Dermis microvascular lymphatic vessel endothelial cell (primary cell): ENCODE measurements at places on chromosomes 12 and 14. TPM values are rescaled to one million over a fixed set of nuclear protein-coding genes. Genes with fewer than 3 reads are reported as not detected.

Gene SIX1
- total RNA-seq = under 0.01 TPM in 1 of 2 replicates, not detected in the other

Gene METTL17
- total RNA-seq = 23.4 and 23.5 TPM in 2 replicates

Gene B4GALNT3
- under 0.01 TPM in 2 replicates for total RNA-seq

Gene MMP14
- 74.8 and 81.0 TPM in 2 replicates for total RNA-seq

Gene SPIC
- total RNA-seq = not detected in 2 replicates

Gene KLHL33
- under 0.01 and 0.13 TPM in 2 replicates for total RNA-seq

Gene ST8SIA1
- 0.13 and 0.26 TPM in 2 replicates for total RNA-seq

Gene FAM181A
- not detected in 2 replicates for total RNA-seq

Gene TAS2R46
- 1.0 and 1.4 TPM in 2 replicates for total RNA-seq

Gene TGM1
- 0.38 and 0.64 TPM in 2 replicates for total RNA-seq

Gene KERA
- total RNA-seq = not detected in 2 replicates

Gene ZFHX2
- total RNA-seq = 0.13 TPM in 2 replicates

Gene RNU4-1
- under 0.01 TPM in 2 replicates for total RNA-seq

Gene MNAT1
- 23.6 and 29.5 TPM in 2 replicates for total RNA-seq

Gene ETFBKMT
- total RNA-seq = 2.2 and 2.7 TPM in 2 replicates

Gene LLPH
- 1.9 TPM in 2 replicates for total RNA-seq

Gene SIVA1
- 79.8 and 97.4 TPM in 2 replicates for total RNA-seq

Gene SERPINA10
- not detected in 2 replicates for total RNA-seq

Gene TMPRSS12
- not detected in 2 replicates for total RNA-seq

Gene SLC8A3
- 0.13 and 0.25 TPM in 2 replicates for total RNA-seq

Gene TSPAN19
- 0.13 TPM in 2 replicates for total RNA-seq

Gene TPPP2
- not detected in 2 replicates for total RNA-seq

Gene VWF
- total RNA-seq = 467 and 1,551 TPM in 2 replicates

Gene PPM1H
- total RNA-seq = 1.0 and 1.3 TPM in 2 replicates

Gene KLRC1
- total RNA-seq = not detected in 2 replicates

Gene BCAT1
- total RNA-seq = 97.5 and 186 TPM in 2 replicates

Gene ANO2
- 16.0 and 29.7 TPM in 2 replicates for total RNA-seq

Gene ABCC9
- total RNA-seq = under 0.01 TPM in 1 of 2 replicates, not detected in the other

Gene TMEM121
- total RNA-seq = 6.4 and 9.5 TPM in 2 replicates

Gene LBHD2
- total RNA-seq = not detected in 2 replicates

Gene GARIN6
- total RNA-seq = not detected in 2 replicates

Gene TRIM9
- total RNA-seq = under 0.01 TPM in 1 of 2 replicates, not detected in the other
